ENCODE measurements at places on chromosomes 13 and 19.
A peak's percentile ranks its signal among the peaks of the same experiment; 100 is the strongest.

DNA sequence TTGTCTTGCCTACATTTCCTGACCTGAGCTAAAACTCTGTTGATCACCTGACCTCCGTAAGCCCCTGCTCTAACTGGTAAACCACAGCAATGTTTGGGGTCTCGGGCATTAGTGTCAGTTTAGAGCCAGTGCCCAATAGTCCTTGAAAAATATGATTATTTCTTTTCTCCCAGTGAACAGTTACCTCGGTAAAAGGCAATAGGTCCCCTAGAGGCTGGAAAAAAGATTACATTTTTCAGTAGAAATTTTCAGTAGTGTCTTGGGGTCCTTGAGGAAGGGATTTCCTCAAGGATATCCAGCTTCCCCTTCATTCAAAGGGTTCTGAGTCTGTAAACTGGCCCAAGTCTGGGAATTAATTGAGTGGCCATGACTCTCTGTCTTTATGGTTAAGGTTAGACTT lies 177.5 kb downstream of the SLC7A1 start:
- no peak for DNase-seq

GRCh38 chr13:106566641-106567473 lies 1.1 kb downstream of the ARGLU1 start:
- no peak for DNase-seq

DNA sequence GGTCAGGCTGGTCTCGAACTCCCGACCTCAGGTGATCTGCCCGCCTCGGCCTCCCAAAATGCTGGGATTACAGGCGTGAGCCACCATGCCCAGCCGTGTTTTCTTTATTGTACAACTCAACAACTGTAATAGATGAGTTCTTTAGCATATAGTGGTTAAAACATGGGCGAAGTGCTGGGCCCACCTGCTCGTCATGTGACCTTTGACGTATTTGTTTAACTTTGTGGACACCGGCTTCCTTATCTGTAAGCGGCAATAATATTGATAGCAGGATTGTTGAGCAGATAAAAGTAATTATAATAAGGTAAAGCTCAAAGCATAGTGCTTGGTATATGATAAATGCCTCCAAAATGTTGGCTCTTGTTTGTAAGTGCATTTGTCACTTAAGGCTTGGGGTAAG lies 460.3 kb downstream of the KLF12 start:
- no peak for DNase-seq

DNA sequence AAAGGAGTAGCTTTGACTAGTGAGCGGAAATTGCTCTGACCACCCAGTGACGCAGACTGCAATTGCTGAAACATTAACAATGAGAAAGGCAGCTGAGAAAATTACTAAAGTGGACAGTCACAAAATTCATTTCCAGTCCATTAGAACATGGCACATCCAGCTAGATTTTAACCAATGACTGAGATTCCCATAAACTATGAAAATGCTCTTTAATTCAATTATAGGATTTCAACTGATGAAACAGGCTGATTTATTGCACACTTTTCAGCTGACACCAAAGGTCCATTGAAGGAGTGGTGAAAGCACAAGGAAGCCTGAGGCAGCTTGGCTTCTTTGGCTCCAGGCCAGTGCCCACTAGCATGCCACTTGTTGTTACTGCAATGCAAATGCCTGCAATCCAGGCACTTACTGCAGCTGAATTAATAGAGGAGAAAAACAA lies 933.4 kb downstream of the SLITRK6 start:
- DNase-seq = peak; percentile 64

- no peak for DNase-seq
Measured at GRCh38 chr19:1169921-1170885, 3.9 kb downstream of the SBNO2 start.

GRCh38 chr19:8478598-8478997 lies 23.8 kb downstream of the PRAM1 start:
- DNase-seq = no peak

DNA sequence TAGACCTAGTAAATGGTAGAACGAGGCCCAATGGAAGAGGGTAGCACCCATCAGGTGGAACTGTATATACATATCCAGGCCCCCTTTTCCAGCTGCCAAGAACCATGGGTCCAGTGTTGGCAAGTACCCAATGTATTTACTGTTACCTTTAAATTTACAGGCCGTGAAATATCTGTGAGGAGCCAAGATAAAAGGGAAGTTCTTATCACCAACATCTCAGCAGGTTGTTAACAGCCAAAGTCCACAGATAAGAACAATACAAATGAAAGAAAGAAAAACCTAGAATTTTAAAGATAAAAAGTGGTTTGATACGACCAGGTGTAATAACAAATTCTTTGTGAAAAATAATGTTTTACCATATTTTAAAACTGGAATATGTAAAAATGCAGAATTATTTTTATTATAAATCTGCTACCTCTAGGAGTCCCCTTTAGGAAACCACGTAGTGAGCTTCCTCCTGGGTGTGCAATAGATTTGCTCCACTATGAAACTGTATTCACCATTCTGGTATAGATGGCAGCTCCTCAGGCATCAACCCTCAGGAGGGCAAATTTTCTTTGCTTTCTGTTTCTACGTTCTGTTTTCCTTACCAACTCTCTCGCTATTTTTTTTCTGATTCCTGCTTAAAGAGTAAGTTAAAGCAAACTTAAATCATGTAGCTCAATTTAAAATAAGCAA lies 292.2 kb upstream of the SLC10A2 start:
- DNase-seq = no peak

- DNase-seq = no peak
Measured at GRCh38 chr13:71789037-71789436, 78.0 kb downstream of the DACH1 start.

DNA sequence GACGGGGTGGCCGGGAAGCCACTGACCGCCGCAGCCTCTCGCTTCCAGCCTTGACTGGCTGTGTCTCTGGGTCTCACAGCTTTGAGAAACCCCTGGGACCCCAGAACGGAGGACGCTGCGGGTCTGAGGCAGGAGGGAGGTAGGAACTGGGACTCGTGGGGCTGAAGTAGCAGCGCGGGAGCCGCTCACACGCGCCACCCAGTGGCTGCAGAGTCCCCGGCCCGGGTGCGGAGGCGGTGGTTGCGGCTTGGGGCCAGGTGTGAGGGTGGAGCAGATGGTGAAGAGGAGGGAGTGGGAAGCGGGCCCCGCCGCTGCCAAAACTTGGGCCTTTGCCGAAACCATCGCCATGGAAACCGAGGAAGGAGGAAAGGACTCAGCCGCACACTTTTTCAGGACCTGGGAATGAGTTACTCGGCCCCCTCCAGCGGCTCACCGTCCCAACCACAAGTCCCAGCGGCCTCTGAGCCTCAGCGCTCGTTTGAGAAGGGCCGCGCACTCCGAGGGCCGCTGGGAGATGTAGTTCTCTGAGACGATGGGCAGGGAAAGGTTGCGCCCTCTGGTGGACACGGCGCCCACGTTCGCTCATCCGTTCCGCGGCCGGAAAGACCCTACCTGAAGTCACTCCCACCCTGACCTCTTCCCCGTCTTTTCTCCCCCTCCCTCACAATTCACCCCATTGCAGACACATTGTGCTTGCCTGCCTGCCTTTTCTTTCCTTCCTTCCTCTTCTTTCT lies 2.2 kb upstream of the SLC17A7 start:
- peak; percentile 96 for DNase-seq
